ENCODE measurements at places on chromosomes 13 and 19.

- no peak for DNase-seq
Measured at GRCh38 chr13:24627090-24627714, 53.0 kb upstream of the ATP12A start.

GRCh38 chr19:39187552-39187943 is 9.2 kb upstream of the NCCRP1 start:
- no peak for DNase-seq

GRCh38 chr13:51856027-51856736 is 5.6 kb upstream of the CCDC70 start:
- no peak for DNase-seq

DNA sequence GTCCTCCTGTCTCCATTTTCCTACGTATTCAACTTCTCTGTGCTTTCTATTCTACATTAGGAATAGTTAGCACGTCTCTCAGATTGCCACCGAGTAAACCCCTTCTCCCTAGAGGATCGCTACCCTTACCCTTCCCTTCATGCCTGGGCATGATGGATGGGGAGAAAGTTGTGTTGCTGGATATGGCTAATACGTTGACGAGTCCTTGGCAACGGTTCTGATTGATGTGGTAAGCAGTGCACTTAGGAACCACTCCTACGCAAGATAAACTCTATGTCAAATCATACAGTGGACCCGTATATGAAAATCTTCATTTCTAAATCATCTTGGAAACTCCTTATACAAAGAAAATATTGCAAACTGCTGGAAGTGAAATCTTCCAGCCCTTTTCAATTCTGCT is 224.5 kb downstream of the EFNB2 start:
- DNase-seq: no peak

DNA sequence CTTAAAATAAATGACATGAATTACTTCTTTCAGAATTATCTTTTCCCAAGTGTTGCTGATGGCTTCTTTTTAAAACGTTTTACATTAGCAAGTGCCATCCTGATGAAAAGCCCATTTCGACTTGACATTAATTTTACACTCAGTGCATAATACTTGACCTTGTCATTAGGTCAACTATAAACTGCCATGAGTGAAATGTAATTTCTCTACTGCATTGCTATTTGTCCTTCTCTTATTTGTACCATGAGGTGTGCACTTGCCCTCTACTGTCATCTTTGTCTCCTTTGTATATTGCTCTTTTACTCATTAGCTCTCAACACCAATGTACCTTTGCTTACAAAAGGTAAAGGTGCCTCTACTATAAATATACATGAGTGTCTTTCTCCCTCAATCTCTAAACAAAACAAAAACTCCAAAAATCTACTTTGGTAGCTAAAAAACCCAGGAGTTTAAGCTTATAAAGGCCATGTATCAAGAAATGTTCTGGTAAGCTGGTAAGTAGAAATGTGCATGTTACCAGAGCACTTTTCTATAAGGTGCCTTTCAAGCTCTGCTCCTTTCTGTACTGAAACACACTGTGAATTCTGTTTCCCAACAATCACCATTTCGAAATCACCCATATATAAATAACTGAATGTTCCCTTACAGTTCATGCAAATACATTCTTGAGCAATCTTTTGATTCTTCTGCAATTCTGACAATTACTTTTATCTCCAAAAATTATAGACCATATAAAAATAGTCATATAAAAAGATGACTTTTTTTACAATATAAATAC is 351.4 kb downstream of the SLITRK5 start:
- DNase-seq: no peak

DNA sequence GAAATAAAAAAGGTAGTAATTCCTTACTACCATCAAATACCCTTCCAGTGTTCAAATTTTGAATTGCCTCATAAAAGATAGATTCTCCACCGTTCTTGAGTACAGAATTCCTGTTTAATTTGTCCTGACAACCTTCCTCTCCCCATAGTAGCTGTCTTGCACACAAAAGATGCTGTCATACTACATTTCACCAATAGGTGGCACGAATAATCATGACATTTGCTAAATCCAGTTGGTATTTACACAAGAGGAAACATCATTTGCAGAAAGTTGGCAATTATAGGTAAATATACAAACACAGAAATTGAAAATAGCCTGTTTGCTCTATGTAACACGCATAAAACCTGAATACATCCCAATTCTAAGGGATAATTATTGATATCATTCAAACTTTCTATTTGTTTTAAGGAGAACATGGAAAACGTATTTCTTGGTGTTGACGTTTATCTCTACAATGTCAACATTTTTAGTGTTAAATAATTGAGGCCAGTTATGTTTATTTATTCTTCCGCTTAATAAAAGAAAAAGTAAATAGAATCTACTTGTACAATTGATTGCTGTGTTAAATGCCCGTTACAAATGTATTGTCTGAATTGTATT is 58.3 kb upstream of the CLDN10 start:
- DNase-seq: no peak

DNA sequence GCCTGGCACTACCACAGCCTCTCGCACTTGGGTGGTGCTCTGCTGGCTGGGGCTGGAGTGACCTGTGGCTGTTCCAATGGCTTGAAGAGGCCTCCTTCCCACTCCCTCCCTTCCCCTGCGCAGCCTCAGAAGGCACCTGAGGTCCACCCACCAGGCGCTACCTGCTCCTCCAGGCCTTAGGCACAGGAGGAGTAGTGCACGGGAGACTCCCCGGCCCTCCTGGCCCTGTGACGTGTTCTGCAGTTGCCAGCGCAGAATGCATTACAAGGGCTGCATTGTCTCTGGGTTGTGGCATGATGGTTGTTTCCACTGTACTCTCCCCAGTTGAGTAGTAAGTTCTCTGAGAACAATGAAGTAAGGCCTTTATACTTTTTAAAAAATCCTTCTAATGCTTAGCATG is 128.6 kb downstream of the TEX29 start:
- no peak for DNase-seq

GRCh38 chr19:48674921-48675824 is 2.4 kb upstream of the NTN5 start:
- DNase-seq: peak; percentile 75

DNA sequence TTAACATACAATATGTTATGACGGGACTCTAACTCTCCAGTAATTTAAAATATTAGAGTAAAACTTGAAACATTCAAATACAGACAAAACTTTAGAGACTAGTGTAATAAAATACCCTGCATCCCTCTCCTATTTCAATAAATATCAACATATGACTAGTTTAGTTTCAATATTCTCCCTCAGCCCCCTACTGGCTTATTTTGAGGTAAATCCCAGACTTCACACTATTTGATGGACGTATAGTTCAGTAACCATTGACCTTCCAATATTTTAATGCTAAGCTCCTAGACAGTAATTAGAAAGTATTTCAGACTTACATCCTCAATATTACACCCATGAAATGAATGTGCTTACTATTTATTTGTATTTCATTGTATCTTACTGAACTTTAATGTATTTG is 180.7 kb upstream of the STARD13 start:
- DNase-seq: no peak

GRCh38 chr13:107427536-107427935 is 787.8 kb downstream of the LIG4 start:
- no peak for DNase-seq

DNA sequence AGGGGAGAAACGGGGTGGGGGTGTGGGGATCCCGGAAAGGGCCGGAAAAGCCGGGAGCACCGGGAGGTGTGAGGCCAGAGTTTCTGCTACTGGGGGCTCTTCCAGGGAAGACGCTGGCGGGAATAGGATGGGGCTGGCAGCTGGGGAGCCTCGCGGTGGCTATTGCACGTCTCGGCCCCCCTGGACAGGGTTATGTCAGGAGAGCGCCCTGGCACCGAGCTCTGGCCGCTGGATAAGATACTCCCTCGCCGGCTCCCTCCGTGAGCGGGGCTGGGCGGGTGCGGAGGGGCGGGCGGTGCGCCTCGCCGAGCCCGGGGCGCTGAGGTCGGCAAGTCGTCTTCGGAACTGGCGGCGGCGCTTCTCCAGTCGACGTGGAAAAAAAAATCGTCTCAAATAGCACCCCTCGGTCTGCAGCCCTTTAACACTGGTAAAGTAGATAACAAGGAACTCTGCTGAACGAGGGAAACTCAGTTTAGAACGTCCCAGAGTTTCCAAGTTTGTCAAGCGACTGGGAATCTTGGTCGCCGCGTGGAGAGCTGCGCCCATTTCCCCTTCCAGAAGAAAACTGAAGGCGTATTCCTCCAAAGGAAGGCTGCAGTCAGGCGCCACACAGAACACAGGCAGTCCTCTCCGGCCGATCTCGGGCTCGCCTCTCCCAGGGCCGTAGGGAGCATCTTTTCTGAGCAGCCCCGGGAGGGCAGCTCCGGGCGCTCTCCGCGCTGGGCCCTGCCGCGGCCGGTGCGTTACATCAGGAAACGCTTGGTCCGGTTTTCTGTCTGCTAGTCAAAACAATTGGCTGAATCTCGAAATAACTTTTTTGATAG is 115.1 kb downstream of the KCNRG start:
- DNase-seq: peak; percentile 41

GRCh38 chr19:14459703-14460102 is 15.5 kb downstream of the PTGER1 start:
- no peak for DNase-seq

Data from activated naive CD4-positive, alpha-beta T cell treated with Interleukin-2 at 50 U/mL for 16 hours (primary cell).